ENCODE measurements at places on chromosomes 5 and 9.

DNA sequence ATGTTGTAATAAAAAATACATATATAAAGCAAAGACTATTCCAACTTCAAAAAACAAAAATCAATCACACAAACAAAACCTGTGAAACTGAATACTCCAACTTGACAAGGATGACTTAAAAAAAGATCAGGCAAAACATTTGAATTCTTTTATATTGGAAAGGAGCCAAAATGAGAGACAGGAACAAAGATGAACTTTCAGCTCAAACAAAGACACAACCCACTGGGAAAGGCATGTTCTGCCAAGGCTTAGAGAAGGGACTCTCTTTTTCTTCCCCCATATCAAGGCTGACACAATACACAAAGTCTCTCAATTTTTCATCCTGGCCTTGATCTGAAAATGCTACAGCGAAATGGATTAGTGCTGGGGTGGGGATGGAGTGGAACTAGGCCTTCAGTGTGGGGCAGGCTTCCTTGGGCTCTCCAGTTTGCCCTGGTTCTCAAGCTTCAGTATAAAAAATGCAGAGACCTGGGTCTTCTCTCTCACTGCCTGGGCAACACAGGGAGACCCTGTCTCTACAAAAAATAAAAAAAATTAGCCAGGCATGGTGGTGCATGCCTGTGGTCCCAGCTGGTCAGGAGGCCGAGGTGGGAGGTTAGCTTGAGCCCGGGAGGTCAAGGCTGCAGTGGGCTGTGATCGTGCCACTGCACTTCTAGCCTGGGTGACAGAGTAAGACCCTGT is 11.6 kb upstream of the FAM169A start:
- DNase-seq = no peak

DNA sequence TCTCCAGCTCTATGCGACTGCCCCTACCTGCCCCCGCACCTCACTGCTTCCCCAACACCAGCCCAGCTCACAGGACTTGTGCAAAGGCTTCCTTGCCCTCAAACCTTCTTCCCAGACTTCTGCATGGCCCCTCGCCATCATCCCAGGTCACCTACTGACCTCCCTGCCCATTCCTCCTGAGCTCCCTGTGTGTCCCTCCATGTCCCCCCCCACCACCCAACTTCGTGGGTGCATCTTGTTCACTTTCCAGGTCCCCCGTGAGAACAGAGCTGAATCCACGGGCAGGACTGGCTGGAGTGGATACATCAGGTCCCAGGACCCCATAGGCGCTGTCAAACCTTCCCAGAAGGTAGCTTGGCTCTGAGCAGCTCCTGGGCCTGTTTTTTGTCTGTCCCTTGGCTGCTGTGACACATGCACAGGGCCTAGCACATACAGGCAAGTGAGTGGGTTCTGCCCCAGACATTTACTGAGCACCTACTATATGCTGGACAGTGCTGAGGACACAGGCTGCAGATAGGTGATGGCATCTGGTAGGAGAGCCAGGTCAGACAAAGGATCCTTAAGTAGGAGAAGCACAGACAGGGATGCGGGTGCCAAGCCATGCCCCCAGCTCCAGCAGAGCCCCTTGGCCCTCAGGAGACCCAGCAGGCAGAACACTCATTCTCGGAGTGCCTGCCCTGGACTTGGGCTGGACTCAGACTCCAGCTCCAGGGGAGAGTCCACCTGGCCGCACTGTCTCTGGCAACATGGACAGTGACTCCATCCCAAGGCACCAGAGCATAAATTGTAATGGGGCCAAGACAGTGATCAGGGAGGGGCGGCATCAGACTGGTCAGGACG is 15.0 kb downstream of the NINJ1 start:
- no peak for DNase-seq

DNA sequence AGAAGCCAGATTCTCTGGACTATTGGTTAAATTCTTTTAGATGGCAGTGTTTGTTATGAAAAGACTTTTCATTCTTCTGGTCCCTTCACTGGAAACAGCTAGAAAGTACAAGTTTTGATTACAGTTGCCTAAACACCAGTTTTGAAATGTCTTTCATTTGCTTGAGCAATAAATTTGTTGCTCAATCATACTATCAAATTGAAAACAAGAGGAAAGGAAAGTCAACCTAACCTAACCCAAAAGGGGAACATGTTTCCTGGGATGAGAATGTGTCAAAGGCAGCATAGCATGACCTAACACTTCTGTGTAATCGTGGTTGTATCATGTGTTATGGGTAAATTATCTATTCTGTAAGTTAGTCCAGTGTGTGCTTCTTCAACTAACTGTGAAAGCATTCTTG is 213.2 kb downstream of the TMC1 start:
- no peak for DNase-seq

DNA sequence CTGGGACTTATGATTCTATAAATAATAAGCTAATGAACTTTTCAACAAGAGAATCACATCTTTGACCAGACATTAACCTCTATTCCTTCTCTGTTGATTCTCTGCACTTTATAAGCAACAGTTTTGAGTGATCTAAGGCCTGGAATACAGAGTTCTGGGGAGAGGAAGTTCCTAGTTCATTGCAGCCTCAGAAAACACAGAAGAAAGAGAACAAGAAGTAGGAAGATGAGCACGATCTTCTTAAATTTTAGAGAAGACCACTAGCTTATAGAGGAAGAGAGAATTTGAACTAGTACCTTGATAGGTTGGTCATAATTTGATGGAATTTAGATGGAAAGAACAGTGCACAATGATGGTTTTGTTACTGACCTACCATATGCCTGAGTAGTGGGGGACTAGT is 8.5 kb upstream of the C9orf72 start:
- DNase-seq = no peak

DNA sequence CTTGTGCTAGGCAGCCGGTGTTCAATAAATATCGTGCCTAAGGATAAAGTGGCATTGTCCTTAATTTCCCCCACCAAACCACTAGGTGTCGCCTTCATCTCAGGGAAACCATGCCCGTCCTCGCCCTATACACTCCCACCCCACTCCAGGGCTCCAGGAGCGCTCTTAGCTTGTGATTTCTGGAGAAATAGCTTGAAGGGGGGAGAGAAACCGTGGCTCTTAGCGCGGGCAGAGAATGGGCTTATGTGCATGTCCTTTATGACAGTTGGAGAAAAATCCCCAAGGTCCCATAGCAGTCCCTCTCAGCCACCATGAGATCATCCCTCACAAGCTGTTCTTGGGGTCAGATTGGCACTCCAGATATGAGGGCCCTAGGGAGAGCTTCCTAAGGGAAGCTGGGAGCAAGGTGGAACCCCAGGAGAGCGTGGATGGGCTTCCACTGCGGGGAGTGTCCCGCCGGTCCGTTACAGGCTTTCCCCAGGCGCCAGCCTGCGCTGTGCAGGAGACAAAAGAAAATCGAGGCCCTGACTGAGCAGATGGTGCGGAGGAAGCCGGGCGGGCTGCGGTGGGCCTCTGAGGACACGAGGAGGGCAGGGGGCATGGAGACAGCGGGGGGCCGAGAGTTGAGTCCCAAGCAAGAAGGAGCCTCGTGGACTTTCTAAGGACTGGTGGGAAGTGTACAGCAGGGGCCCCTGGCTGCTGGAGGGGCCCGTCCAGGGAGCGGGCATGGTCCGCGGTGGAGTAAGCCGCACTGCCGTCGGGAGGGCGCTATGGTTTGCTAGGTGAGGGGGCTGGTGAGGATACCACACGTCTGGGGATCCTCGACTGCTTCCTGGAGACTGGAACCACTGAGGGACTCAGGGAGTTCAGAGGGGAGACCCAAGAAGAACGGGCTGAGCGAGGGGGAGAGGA is 750 bp upstream of the NPR2 start:
- peak; percentile 82 for DNase-seq

DNA sequence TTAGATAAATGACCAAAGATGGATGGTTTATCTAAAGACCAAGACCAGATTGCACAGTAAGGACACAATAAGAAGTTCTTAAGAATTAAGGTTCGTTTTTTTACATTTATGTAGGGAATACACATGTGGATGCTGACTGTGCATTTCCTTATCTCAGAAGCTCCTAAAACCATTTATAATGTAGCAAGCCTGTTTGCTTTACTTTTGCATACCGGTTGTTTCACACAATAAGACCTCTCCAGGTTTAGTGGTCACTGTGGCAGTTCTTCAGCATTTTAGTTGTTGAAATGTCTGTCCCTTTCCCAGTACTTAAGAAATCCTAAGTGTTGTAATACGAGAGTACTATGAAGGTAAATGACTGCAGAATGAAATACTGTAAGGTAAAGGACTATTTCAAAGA is 43.6 kb downstream of the BASP1 start:
- DNase-seq = no peak

DNA sequence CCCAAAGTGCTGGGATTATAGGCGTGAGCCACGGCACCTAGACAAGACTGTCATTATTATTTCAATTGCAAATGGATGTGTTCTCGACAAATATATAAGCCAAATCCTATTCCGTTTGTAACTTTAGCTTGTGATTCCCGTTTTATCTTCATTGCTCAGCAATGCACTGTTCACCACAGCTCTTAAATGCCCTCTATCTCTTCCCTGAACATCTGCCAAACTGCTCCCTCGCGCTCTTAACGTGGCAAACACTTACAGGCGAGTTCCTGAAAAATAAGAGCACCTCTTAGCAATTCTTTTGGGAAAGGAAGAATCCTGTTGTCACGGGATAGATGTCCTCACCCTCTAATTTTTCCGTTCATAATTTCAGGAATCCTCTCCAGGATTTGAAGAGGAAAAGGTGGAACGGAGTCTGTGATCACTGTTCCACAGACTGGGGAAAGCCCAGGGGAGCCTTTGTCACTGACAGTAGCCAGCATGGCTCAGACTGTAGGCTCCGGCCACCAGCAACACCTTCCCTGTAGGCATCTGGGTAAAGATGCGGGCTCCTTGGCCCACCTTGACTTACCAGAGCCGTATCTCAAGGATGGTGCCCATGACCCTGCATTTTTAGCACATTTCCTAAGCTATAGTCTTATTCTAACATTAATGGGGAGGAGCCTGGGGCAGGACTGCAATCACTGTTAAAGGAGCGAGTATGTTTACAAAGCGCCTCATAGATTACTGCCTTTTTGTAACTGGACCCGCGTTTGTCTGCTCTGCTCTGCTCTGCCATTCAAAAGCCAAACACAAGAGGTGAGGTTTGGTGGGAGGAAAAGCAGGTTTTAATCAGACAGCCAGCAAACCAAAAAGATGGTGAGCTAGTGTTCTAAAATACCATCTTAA is 20.2 kb upstream of the GNPDA1 start:
- no peak for DNase-seq

DNA sequence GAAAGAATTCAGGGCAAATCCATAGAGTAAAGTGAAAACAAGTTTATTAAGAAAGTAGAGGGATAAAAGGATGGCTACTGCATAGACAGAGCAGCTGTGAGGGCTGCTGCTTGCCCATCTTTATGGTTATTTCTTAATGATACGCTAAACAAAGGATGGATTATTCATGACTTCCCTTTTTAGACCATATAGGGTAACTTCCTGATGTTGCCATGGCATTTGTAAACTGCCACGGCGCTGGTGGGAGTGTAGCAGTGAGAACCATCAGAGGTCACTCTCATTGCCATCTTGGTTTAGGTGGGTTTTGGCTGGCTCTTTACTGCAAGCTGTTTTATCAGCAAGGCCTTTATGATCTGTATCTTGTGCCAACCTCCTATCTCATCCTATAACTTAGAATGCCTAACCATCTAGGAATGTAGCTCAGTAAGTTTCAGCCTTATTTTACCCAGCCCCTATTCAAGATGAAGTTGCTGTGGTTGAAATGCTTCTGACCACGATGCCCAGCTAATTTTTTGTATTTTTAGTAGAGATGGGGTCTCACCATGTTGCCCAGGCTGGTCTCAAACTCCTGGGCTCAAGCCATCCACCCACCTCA is 42.1 kb downstream of the RFK start:
- no peak for DNase-seq

DNA sequence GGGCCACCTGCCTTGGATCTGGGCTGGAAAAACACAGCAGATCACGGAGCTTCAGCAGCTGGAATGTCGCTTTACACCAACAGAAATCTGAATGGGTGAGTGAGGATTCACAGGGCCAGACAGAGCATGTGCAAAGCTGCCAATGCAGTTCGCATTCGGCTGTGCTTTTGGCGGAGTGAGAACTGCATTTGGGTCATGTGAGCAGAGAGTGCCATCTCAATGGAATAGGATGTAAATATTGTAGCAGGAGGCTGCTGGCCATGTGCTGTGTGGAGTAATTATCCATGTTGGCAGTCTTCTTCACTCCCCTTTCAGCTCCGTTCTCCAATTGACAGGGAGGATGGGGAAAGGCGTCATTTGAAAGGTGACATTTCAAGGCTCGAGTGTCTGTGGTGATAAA is at the start of gene ANKRD55:
TSS of gene ANKRD55 (minus strand) at position 101 of the 400 bp plus-strand sequence. CDS start 417 bp downstream, outside the sequence.
- no peak for DNase-seq

GRCh38 chr5:9502864-9503263 is 43.0 kb downstream of the SEMA5A start:
- no peak for DNase-seq

DNA sequence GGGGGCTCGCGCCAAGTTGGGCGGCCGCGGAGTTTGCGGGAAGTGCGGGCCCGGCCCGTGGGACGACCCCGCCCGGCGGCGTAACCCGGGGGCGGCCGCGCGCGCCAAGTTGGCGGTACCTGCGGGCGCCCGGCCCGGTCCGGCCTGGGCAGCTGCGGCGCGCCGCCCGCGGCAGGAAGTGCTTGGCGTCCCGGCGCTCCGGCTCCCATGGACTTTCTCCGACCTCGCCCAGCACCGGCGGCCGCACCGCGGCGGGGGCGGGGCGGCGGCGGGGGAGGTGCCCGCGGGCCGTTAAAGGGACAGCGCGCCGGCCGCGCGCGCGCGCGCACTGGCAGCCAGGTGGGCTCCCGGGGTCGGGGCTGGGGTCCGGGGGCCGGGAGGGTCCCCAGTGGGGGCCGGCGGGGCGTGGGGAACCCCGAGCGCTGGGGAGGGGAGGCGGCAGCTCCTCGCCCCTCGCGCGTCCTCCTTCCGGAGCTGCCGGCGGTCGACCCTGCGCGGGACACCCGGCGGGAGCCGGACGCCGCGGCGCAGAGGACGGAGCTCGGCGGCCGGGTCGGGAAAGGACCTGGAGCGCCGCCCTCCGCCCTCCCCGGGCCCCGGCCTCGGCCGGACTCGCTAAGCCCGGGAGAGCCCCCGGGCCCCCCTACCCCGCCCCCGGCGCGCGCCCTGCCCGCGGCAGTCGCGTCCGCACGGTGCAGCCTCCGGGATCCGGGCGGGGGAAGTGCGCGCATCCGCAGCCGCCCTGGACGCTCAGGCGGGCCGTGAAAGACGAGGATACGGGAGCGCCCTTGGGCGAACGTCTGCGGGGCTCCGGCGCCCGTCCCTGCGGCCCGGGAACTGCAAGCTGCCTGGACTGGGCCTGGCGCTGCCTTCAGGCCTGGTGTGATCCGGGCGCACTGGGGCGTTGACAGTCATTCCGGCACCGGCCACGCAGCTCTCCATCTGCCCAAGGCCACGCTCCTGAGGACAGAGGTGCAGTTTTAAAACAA is at the start of gene NACC2:
TSS of gene NACC2 (minus strand) at position 220 of the 989 bp plus-strand sequence. CDS start 44,768 bp downstream, outside the sequence.
- DNase-seq = peak; percentile 79

GRCh38 chr5:59525957-59526356 is 367.6 kb downstream of the PDE4D start:
- peak; percentile 97 for DNase-seq

DNA sequence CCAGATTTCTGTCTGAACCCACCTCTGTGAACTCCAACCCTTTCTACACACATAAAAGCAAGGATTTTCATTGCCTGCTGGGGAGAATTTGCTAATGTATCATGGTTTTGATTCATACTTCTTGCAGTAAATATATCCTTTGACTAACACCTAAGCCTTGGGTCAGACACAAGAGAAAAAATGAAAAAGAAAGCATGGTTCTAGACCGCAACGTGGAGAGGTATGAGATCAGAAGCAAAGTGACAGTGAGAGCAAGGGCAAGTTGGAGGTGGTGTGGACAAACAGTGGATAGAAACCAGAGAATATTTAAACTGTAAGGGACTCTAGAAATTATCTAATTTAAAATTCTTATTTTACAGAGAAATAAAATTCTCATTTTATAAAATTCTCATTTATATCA is 212.9 kb upstream of the SEMA6A start:
- no peak for DNase-seq

GRCh38 chr5:172905346-172906140 is 53.7 kb upstream of the RPL26L1 start:
- no peak for DNase-seq

Data from iris pigment epithelial cell (primary cell).